ENCODE measurements at places on chromosomes 4 and X.

DNA sequence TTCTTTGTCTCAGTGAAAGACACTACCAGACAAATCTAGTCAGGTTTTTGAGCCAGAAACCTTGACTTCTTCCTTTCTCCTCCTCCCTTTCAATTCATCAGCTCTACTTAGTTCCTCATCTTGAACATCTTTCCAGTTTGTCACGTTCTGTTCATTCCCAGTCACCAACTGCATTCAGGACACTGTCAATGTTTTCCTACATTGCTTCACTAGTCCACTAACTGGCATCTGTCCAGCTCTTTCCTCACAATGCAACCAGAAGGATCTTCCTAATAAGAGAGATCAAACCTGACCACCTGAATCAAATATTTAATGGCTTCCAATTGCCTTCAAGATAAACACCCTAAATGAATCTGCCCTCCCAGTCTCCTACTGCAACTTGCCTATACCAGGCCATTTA is 52.5 kb downstream of the SYNPO2 start:
- DNase-seq, result no peak

- DNase-seq, result no peak
Observed at GRCh38 chrX:41728125-41728524, 4.1 kb downstream of the GPR82 start.

DNA sequence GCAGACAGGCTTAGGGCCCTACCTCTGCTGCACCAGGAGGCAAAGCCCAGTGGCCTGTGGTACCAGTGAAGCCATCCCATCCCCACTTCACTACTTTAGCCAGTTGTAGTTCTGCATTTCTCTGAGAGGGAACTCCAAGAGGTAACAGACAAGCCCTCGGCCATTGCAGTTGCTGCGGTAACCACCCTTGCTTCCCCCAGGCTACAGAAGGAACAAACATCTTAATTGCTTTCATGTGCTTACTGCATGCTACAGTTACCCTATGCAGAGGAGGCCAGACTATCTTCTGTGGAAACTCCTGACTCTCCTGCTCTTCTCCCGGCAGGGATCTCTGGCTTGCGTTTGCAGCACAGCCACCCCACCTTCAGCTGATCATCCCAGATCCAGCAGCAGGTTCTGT is 67.8 kb downstream of the SPIN4 start:
- no peak for DNase-seq

- DNase-seq, result no peak
Observed at GRCh38 chr4:148380291-148380690, 61.9 kb downstream of the NR3C2 start.

DNA sequence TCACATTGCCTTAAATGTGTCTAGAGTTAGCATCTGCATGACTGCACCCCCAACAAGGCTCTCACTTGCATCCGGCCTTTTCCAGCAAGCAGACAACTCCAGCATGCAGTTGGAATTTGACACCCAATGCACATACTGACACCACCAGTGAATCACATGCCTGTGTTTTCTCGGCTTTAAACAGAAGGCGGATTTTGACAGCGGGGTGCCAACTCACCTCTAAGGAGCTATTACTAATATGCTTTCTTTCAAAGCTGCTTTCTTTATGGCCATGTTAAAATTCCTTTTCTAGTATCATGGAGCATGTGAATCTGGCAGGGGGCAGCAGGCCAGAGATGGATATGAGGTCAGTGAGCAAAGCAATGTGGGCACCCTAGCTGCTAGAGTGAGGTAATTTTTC is 78.0 kb upstream of the CLNK start:
- DNase-seq, result no peak

DNA sequence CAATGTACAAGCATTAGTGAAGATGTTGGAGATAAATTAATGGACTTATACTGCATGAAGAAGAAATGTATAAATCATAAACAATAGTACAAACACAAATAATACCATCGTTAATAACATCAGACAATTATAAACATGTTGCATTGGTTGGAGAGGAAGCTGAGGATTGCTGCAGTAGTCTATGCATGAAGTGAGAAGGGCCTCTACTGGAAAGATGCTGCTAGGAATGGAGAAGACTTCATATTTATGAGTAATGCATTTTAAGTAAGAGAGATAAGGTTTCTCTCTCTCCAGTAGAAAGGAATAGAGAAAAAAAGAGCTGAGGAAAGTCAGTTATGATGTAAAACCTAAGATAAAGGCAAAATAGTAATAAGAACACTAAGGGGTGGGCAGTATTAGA is 247.8 kb downstream of the GRID2 start:
- DNase-seq, result no peak

All from GOT3 (cell line).